CD4-positive, alpha-beta T cell treated with Interleukin-15 for 1 hour (primary cell): ENCODE measurements at places on chromosomes 11 and 22.

GRCh38 chr11:90229791-90230190 lies 6.9 kb upstream of the CHORDC1 start:
- no peak for DNase-seq

- DNase-seq: no peak
Measured at GRCh38 chr11:116309446-116309845, 463.3 kb downstream of the BUD13 start.

DNA sequence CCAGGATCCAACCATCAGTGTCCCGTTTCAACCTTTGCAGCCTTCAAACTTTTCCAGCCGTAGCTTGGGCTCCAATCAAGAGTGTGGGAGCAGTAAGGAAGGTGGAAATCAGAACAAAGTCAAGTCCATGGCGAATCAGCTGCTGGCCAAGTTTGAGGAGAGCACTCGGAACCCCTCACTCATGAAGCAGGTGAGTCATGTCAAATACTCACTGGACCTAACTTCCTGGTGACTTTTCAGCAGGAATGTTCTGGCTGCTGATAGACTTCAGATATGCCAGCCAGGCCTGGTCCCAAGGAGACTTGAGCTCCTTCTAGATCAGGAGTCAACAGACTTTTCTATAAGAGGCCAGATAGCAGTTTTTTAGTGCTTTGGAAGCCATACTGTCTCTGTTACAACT lies 129.0 kb downstream of the MICAL2 start:
- no peak for DNase-seq

- DNase-seq: no peak
Measured at GRCh38 chr11:12052676-12053605, 44.5 kb upstream of the DKK3 start.

DNA sequence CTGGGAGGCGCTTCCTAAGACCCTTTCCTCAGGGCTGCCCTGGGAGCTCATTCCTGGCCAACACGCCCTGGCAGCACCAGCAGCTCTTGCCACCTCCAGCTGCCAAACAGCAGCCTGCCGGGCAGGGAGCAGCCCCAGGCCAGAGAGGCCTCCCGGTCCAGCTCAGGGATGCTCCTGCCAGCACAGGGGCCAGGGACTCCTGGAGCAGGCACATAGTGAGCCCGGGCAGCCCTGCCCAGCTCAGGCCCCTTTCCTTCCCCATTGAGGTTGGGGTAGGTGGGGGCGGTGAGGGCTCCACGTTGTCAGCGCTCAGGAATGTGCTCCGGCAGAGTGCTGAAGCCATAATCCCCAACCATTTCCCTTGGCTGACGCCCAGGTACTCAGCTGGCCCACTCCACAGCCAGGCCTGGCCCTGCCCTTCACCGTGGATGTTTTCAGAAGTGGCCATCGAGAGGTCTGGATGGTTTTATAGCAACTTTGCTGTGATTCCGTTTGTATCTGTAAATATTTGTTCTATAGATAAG lies 7.6 kb downstream of the SLC39A13 start:
- no peak for DNase-seq

- no peak for DNase-seq
Measured at GRCh38 chr11:118275176-118275575, 11.1 kb upstream of the MPZL2 start.

- no peak for DNase-seq
Measured at GRCh38 chr11:26801601-26802000, 79.7 kb upstream of the SLC5A12 start.

DNA sequence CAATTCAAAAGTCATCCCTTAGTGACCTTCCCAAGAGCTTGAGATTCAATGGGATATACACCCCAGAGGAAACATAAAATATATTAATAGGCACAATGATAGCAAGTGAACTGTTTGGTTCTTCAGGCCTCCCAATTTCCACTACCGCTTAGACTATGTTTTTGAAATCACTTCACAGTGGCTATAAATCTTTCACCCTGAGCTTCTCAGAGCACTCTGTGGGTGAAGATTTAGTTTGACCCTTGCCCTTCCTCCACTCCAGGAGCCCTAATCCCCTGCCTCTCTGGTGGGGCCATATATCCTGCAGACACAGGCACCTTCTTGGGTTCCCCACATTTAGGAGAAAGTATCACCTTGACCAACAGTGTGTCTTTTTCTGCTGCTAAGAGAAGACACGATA lies 186.9 kb upstream of the PITPNB start:
- no peak for DNase-seq
